AG08395 (cell line): ENCODE measurements at places on chromosomes 7 and 10.

- no peak for DNase-seq
These were observed 13.6 kb upstream of the ITGB1 start for GRCh38 chr10:32971536-32972091.

- DNase-seq: no peak
These were observed 151.5 kb upstream of the TARP start for GRCh38 chr7:38424750-38425463.

GRCh38 chr10:92074126-92074887 lies 150.7 kb downstream of the BTAF1 start:
- DNase-seq: peak; percentile 14

DNA sequence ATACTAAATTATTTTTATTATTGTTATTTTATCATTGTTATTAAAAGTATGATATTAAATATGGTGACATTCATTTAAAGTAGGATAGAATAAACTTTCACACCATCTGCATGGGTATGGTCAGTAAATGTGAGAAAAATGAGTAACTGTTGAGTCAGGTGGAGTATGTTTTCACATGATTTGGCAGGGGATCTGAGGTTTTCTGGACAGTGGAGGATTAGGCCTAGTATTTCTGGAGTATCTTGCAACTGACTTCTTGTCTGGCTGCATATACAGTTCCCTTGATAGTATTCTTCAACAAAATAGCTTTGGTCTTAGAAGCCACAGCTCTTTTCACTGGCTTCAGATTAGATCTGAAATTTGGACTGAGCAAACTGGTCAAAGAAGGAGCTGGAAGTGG lies 54.5 kb downstream of the GBF1 start:
- DNase-seq: no peak

- DNase-seq: no peak
These were observed 403.3 kb downstream of the HGF start for GRCh38 chr7:81366546-81366945.

- no peak for DNase-seq
These were observed 1.3 kb upstream of the TAS2R38 start for GRCh38 chr7:141974831-141975230.

DNA sequence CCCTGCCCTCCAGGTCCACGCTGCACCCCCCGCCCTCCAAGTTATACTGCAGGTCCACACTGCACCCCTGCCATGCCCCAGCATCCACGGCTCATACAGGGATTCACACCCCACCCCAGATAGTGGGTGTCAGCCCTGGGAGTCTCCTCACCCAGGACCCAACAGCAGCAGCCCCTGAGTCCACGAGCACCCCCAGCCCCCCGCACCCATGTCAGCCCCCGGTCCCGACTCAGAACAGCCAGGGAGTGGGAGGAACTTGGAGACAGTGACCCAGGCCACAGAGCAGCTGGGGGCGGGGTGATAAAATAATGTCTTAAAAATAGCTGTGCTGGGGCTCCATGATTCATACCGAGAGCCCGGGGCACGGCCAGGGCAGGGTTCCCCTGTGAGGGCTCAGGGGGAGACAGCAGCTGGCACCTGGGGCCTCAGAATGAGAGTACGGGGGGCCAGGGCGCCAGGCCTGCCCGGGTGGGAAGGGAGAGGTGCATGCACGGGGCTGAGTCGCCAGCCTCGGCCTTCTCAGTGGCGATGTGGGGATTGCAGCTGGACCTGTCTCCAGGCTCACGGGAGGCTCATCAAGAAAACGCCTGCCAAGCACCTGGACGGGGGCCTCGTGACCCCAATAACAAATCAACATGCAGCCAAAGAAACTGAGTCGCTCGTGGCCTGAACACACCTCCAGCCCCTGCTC lies 29.8 kb downstream of the ADAP1 start:
- DNase-seq: no peak

- DNase-seq: peak; percentile 35
These were observed 4.8 kb downstream of the KLF6 start for GRCh38 chr10:3780021-3780770.

GRCh38 chr7:22417841-22418240 lies 60.9 kb upstream of the RAPGEF5 start:
- DNase-seq: no peak

DNA sequence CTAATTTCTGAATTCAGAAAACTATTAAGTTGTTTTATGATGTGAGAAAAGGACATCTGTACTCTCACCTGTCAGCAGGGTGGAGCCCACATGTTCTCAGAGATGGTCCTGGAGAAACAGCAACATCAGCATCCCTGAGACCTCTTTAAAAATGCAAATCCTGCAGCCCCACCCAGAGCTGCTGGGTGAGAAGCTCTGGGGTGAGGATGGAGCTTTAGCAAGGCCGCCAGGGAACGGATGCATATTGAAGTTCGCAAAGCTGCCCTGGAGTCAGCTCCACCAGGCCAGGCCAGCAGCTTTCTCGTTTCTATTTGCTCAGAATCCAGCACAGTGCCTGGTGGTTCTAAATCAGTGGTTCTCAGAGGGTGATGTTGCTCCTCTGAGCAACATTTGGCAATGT lies 49.1 kb downstream of the PRKCQ start:
- no peak for DNase-seq

DNA sequence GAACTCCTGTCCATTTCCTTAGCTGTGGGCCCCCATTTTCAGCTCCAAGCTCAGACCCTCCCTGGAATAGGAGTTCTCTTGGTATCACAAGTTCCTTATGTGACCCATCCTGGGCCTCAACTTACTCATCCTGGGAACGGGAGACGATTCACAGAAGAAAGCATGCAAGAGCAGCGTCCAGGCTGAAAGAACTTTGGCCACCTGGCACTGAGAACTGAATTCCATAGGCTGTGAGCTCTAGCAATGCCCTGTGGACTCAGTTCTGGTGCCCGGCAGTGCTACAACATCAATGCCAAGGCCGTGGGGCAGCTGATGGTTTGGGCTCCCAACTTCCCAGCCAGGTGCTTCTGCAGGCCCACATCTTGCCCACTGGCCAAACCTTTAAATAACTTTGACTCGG lies 3.9 kb upstream of the CUEDC2 start:
- no peak for DNase-seq

DNA sequence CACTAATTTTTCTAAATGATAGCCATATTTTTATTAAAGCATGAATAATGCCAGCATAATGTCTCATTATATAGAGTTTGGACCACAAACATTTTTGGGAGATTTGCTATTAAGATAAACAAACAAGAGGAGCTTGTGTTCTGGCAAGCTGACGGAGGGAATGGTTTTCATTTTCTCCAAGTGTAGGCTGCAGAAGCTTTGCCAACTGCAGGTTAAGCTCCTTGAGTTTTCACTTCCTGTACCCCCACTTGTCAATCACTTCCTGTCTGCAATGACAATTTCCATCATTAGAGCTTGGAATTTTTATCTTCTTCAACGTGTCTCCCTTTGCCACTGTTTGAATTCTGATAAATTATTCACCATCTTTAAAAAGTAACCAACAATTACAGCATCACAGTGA lies 13.4 kb downstream of the EBF3 start:
- DNase-seq: peak; percentile 26

- no peak for DNase-seq
These were observed 734.7 kb downstream of the KCNMA1 start for GRCh38 chr10:76902949-76903348.
